ENCODE measurements at places on chromosomes 11 and 22. TPM values are rescaled to one million over a fixed set of nuclear protein-coding genes. Genes with fewer than 3 reads are reported as not detected.

GRCh38 chr22:20567371-20567847 lies 60.0 kb downstream of the MED15 start:
- no peak for DNase-seq

GRCh38 chr11:41377709-41378394 lies 81.6 kb downstream of the LRRC4C start:
- no peak for DNase-seq

DNA sequence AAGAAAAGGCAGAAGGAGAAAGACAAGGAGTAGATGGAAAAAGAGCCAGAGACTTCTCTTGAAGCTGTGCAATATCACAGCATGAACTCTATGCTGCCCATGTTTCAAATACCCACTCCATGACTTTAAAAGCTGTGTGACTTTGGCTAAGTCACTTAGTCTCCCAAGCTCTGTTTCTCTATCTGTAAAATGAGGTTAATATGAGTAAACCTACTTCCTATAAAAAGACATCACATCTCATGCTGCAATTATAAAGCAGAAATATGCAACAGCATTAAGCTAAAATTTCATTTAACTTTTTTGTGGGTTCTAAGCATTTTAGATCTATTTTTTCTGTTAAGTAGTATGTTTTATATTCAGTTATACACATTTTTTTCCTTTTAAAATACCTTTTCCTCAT lies 11.6 kb downstream of the DGCR2 start:
- DNase-seq = no peak

DNA sequence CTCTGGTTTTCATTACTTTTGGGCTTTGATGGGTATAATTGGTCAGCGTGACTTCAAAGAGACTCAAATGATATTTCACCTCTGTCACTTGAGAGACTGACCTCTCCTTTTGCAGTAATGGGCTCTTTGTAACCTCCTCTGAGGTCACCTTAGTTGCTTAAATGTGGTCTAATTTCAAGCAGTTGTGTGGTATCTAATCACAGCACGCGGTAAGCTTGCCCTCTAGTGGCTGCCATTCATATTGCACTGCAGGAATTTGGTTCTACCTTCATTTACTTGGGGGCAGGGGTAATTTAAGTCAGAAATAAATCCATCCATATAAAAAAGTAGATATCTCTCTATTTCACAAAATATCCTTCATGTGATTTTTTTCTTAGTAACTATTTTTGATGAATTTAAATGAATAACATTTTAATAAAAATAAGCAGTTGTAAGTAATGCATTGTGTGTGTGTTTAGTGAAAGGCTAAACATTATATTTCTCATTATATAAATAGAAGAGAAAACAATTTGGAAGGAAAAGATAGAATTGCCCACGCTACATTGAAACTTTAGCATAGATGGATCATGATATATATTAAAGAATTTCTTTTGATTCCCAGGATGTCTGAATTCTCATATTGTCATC lies 55.0 kb upstream of the ANO3 start:
- DNase-seq = no peak

GRCh38 chr22:46038516-46039430 lies 61.8 kb upstream of the WNT7B start:
- DNase-seq = no peak

- no peak for DNase-seq
Observed at GRCh38 chr22:24115247-24116207, 65.8 kb upstream of the SUSD2 start.

GRCh38 chr22:17774206-17774925 lies at the start of gene BID:
Gene BID (minus strand): TSS chr22:17774469. CDS start chr22:17750116, 24,353 bp downstream.
- peak; percentile 40 for DNase-seq

- DNase-seq = no peak
Observed at GRCh38 chr11:116481126-116481675, 291.6 kb downstream of the BUD13 start.

- no peak for DNase-seq
Observed at GRCh38 chr11:19467904-19468303, 227.2 kb upstream of the E2F8 start.

DNA sequence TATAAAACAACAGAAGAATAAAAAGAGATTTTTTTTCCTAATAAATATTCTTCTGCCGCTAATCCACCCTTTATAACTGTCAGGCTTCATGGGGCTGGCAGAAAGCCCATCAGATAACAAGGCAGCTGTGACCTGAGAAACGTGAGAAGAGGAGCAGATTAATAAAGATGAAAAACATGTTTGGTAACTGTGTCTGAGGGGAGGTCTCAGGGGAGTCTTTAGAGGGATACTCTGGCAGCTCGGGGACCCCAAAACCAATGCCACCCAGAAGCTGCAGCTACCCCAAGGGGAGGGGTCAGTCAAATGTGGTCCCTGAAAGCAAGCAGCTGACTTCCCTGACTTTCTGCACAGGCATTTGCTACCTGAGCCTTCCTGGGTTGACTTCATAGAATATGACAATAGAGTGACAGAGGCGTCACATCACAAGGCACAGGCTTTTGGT lies 48.4 kb upstream of the POU2AF1 start:
- DNase-seq = no peak

GRCh38 chr11:67640758-67641337 lies 1.3 kb upstream of the TBX10 start:
- DNase-seq = no peak

DNA sequence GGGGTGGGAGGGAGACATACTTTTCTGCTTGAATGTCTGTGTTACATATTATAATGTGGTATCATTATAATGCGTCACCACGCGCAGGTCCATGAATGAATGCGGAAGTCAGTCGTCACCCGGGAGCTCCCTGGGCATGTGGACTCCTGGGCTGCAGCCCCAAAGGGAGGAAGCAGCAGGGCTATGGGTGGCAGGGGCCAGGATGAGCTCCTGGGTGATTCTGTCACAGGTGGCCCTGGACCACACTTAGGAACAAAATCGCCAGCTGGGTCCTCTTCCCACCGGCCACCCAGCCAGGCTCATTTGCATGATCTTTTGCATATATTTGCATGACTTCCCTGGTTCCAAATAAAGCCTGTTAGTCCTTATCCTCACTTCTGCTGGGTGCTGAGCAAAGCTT lies 51.2 kb downstream of the KCNJ4 start:
- no peak for DNase-seq

DNA sequence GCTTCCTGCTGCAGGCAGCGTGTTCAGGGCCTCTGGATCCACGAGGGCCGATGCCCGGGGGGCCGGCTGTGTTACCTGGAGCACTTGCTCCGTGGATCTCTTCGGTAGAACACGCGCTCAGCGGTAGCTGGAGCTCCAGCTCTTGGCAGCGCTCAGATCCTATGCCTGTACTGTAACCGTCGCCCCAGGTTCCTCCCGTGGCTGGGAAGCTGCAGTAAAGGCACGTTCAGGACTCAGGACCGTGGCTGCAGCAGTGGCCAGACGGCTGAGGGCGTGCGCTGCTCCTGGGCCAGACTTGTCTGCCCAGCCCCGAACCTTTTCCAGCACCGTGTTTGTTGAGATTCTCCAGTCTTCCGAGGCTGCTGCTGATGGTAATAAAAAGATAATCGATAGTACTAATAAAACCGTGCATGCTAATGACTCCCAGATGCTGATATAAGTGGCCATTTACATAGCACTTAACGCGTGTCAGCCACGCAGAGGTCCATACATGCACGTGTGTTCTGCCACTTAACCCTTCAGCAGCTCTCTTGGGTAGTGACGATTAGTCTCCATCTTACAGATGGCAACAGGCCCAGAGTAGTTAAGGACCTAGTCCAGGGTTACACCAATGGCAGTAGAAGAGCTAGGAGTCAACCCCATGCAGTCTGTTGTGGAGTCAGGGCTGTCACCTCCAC lies 1.4 kb downstream of the MOV10L1 start:
- no peak for DNase-seq

GRCh38 chr22:26559961-26560575 lies 29.9 kb downstream of the TPST2 start:
- no peak for DNase-seq

DNA sequence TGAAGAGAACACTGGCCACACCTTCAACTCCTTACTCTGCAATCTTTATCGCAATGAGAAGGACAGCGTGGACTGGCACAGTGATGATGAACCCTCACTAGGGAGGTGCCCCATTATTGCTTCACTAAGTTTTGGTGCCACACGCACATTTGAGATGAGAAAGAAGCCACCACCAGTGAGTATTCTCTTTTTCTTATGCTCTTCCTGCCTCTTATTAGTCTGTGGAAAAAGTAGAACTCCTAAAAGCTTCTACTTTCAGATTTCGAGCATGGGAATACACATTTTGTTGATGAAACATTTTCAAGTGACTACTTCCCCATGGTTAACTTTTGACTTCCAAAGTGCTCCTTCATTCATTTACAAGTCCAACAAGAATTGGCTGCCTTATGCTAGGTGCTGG lies 20.9 kb downstream of the ALKBH3 start:
- DNase-seq = no peak

GRCh38 chr11:7677796-7678201 lies 4.5 kb upstream of the CYB5R2 start:
- DNase-seq = no peak

GRCh38 chr11:125953401-125953935 lies 7.6 kb downstream of the VSIG10L2 start:
- no peak for DNase-seq

The MEI1 gene
- 42.9 TPM for total RNA-seq

The NNMT gene
- not detected for total RNA-seq

The NLRP6 gene
- total RNA-seq = 24.7 TPM

The TUBA8 gene
- 1.6 TPM for total RNA-seq

The HDAC10 gene
- 95.9 TPM for total RNA-seq

The TSSK2 gene
- not detected for total RNA-seq

The C11orf87 gene
- total RNA-seq = not detected

The PRRG4 gene
- not detected for total RNA-seq

The TMEM191C gene
- 7.3 TPM for total RNA-seq

The ANO5 gene
- not detected for total RNA-seq

The CRY2 gene
- total RNA-seq = 31.1 TPM

The ART5 gene
- not detected for total RNA-seq

The NRXN2 gene
- total RNA-seq = not detected
